Cardiac muscle cell (in vitro differentiated cells and primary cell): ENCODE measurements at places on chromosomes 11 and 22.

DNA sequence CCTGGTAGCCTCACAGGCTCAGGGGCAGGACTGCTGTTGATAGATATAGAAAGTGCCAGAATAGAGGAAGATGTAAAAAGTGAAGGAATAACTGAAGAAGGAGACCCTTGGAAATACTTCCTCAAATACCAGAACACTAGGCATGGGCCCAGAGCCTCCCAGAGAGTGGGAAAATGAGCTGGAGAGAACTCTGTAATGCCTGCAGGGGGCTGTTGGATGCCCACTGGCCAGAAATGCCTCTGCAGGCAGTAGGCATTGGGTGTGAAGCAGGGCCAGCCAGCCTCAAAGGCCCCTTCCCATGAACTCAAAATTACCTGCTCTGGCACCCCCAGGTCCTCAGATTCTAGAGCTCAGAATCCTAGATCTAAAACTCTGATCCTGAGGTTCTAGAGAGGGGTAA, 15.1 kb downstream of the P2RY2 start:
- H3K27ac ChIP-seq = no peak overlapping the region
- no peak overlapping the region for H3K4me3 ChIP-seq
- no peaks in the 10 kb centered on the region for H3K36me3 ChIP-seq
- H3K27me3 ChIP-seq = no peaks in the 10 kb centered on the region
- DNase-seq = no peak

- no peaks in the 10 kb centered on the region for H3K36me3 ChIP-seq
- H3K27me3 ChIP-seq = no peaks in the 10 kb centered on the region
- no peaks in the 10 kb centered on the region for H3K4me1 ChIP-seq
Observed at GRCh38 chr11:35742707-35743454, 80.3 kb downstream of the TRIM44 start.

GRCh38 chr11:126360049-126360446, 4.6 kb downstream of the ST3GAL4 start:
- no peaks in the 10 kb centered on the region for H3K27me3 ChIP-seq
- no peak for DNase-seq
- peaks cover 12% of the 10 kb centered on the region for H3K4me1 ChIP-seq
- H3K4me3 ChIP-seq = no peak overlapping the region
- H3K36me3 ChIP-seq = no peaks in the 10 kb centered on the region

- no peak overlapping the region for H3K4me3 ChIP-seq
- no peaks in the 10 kb centered on the region for H3K4me1 ChIP-seq
- DNase-seq = no peak
- no peaks in the 10 kb centered on the region for H3K36me3 ChIP-seq
- no peak overlapping the region for H3K27ac ChIP-seq
Observed at GRCh38 chr11:21472261-21472660, 720.6 kb upstream of the ANO5 start.

GRCh38 chr11:46930089-46930488, 6.5 kb upstream of the CSTPP1 start:
- no peaks in the 10 kb centered on the region for H3K36me3 ChIP-seq
- no peaks in the 10 kb centered on the region for H3K27me3 ChIP-seq
- H3K4me1 ChIP-seq = no peaks in the 10 kb centered on the region
- H3K4me3 ChIP-seq = no peak overlapping the region
- H3K27ac ChIP-seq = no peak overlapping the region

DNA sequence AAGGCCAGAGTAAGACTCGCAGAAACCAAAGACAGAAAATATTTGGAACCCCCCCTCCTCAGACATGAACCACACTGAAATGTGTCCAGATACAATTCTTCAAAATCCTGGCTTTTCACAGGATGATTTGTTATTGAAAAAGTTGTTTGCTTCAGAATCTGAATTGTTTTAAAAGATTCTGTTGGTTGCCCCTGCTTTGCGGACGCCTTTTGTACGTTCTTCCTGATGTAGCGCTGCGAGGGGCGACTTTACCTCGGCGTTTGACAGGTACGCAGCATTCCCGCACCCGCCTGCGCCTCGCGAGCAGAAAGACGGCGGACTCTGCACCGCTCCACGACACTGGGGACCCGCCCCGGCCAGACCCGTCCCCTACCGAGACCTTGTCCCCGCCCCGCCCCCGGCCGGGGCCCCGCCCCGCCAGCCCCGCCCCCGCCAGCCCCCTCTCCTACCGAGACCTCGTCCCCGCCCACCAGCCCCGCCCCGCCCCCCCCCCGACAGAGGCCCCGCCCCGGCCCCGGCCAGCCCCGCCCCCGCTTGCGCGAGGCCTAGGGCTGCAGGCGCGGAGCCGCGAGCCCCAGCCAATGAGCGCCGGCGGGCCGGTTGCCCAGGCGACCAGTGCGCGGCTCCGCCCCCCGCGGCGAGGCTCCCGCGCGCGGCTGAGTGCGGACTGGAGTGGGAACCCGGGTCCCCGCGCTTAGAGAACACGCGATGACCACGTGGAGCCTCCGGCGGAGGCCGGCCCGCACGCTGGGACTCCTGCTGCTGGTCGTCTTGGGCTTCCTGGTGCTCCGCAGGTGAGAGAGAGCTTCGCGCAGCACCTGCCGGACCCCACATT, at the start of gene GLB1L2:
TSS of gene GLB1L2 (plus strand) at position 635 of the 835 bp plus-strand sequence. CDS start at position 709, 74 bp downstream.
- H3K27ac ChIP-seq = no peak within 1 kb of the TSS
- peak; percentile 58 for DNase-seq
- H3K27me3 ChIP-seq = peaks cover 62% of the 10 kb centered on the region
- peaks cover 4% of the 10 kb centered on the region for H3K4me1 ChIP-seq

DNA sequence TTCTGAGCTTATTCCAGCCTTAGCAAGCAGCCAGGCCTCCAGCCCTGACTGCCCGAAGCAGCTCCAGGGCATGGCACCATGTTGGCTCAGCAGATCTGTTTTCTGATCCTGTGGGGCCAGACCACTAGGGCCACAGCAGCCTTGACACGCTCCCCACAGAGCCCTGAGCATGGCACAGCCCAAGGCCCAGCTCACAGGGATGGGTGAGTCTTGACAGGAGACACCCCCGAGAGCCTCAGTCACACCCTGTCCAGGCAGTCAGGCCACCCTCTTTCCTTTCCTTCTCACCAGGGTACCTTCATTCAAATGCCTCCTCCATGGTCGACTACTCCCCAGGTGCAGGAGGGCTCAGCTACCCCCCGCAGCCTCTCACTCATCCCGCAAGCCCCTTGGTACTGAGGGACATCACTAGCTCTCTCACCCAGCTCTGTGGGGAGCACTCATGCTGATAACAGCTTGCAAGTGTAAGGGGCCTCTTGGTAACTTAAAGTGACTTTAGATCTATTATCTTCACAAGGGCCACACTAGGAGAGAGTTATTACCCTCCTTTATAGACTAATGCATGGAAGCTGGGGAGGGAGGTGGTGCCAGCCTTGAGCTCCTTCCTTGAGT, 3.9 kb upstream of the CDC42BPG start:
- H3K27me3 ChIP-seq = no peaks in the 10 kb centered on the region
- no peak for DNase-seq
- no peaks in the 10 kb centered on the region for H3K36me3 ChIP-seq
- no peak overlapping the region for H3K4me3 ChIP-seq
- peaks cover 6% of the 10 kb centered on the region for H3K4me1 ChIP-seq

DNA sequence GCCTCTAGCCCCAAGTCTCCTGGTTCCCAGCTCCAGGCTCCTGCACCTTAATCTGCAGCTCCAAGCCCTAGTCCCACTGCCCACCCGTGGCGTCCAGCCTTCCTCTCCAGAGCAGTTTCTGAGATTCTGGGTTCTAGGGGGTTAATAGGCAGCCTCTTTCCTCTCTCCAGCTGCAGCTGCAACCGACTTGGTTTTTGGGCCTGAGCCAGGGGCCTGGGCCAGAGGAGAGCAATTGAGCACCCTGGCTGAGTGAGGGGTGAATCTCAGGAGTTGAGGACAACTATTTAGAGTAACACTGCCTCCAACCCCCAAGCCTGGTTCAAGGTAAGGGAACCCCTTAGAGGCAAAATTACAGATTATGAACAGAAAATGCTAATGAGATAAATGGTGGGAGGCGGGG, 9.0 kb upstream of the CHRM1 start:
- DNase-seq = peak; percentile 51
- no peak overlapping the region for H3K27ac ChIP-seq
- H3K27me3 ChIP-seq = peaks cover 32% of the 10 kb centered on the region
- no peaks in the 10 kb centered on the region for H3K36me3 ChIP-seq
- no peak overlapping the region for H3K4me3 ChIP-seq

DNA sequence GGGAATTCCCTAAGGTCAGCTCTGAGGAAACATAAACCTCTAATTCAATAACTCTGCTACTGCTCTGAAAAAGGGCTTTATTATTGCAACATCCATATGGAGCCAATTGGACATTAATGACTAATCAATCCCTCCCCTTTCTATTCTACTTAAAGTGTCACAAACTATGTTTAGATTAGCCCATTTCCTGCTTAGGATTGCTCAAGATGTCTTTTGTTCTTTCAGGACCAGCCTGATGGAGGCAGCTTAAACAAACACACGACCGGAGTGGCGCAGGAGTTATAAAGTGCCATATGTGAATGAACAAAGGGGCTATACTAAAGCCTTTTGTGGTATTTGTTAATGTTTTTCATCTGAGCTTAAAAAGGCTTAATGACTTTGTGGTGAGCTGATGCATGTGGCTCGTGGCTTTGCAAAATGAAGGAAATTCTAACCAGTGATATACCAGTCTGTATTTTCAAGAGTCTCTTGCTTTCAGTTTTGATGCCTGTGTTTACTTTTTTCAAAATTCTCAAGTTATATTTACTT, 354.4 kb downstream of the SOX6 start:
- no peak for DNase-seq
- H3K4me1 ChIP-seq = peaks cover 6% of the 10 kb centered on the region
- H3K36me3 ChIP-seq = no peaks in the 10 kb centered on the region
- H3K27me3 ChIP-seq = no peaks in the 10 kb centered on the region
- no peak overlapping the region for H3K27ac ChIP-seq

GRCh38 chr11:119589001-119589400, 140.0 kb downstream of the NECTIN1 start:
- no peak overlapping the region for H3K4me3 ChIP-seq
- no peak overlapping the region for H3K27ac ChIP-seq
- peaks cover 32% of the 10 kb centered on the region for H3K27me3 ChIP-seq
- H3K36me3 ChIP-seq = no peaks in the 10 kb centered on the region
- no peak for DNase-seq
- H3K4me1 ChIP-seq = peaks cover 7% of the 10 kb centered on the region

- H3K36me3 ChIP-seq = no peaks in the 10 kb centered on the region
- H3K27ac ChIP-seq = no peak overlapping the region
- peaks cover 4% of the 10 kb centered on the region for H3K4me1 ChIP-seq
- no peak overlapping the region for H3K4me3 ChIP-seq
- DNase-seq = peak; percentile 17
- H3K27me3 ChIP-seq = no peaks in the 10 kb centered on the region
Observed at GRCh38 chr11:9060700-9061111, 30.7 kb downstream of the SCUBE2 start.
